Muscle of arm (tissue), 14 donors: ENCODE measurements at places on chromosomes 2 and 18. TPM values are rescaled to one million over a fixed set of nuclear protein-coding genes. Genes with fewer than 3 reads are reported as not detected.

DNA sequence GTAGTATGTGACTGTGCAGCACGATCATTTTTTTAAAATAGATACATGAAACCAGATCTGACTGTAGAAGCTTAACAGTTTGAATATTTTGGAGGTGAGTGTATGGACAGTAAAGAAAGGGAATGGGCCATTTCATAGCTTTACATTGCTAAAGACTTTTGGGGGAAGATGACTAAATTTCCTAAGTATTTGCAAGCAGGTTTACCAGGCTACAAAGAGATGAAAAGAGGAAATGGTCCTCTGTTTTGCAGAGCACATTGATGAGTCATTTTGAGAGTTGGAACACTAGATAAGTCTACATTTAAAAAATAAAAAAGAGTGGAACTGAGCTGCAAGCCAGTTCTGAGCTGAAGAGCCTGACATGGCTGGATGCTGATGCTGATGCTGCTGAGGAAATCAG is 115.7 kb upstream of the LRATD1 start:
- no peak for DNase-seq

DNA sequence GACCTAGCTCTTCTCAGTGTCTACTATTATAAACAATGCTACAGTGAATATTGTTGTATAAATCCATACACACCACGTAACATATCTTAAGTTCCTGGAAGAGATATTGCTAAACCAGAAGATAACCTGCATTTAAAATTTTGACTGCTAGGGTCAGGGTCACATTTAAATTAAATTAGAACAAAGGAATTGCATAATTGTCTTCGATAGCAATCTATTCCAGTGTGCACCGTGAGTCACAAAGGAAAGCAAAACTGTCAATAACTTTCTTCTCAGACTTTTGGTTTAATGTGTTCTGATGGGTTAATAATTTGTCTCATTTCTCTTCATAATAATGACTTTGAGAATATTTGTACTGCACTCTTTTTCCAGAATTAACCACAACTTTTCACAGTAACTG is 4.2 kb downstream of the GEN1 start:
- no peak for DNase-seq

DNA sequence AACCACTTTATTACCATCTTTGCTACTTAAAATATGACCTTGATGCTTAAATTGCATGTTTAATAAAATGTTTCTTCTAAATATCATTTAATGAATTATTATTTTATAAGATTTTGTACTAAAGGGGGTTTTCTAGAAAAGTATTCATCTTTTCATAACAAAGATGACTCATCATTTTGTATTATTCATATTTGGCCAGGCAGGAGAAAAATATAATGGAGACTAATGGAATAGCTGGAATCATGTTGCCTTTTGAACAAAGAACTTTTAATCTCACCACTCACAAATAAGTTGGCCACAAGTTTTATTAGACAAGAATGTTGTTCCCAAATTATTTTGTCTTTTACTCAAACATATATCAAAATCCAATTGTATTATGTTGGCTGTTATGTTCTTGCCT is 882.4 kb downstream of the DSC3 start:
- no peak for DNase-seq

DNA sequence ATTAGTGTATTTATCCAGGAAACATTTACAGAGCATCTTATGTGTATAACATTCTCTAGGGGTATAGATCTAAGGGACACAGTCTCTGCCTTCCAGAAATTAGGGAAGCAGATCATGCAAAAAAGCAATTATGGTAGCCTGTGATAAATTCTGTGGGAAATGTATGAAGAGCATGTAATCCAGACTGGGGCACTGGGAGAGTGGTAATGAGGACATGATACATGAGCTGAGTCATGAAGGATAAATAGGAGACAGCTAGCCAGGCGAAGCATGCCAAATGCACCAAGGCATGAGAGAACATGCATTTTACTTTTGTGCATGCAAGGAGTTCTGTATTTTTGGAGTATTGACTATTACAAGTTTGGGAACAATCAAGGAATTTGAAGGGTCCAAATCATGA is 8.9 kb upstream of the RPRM start:
- no peak for DNase-seq

The DNPEP gene
- polyA plus RNA-seq, result not detected

- DNase-seq, result no peak
These were observed 141.7 kb downstream of the ESCO1 start for GRCh38 chr18:21458788-21459187.
